ENCODE measurements at places on chromosomes 3 and 15.
A peak's percentile ranks its signal among the peaks of the same experiment; 100 is the strongest.

GRCh38 chr3:48997714-48998637 lies 7.9 kb downstream of the P4HTM start:
- DNase-seq, result no peak

DNA sequence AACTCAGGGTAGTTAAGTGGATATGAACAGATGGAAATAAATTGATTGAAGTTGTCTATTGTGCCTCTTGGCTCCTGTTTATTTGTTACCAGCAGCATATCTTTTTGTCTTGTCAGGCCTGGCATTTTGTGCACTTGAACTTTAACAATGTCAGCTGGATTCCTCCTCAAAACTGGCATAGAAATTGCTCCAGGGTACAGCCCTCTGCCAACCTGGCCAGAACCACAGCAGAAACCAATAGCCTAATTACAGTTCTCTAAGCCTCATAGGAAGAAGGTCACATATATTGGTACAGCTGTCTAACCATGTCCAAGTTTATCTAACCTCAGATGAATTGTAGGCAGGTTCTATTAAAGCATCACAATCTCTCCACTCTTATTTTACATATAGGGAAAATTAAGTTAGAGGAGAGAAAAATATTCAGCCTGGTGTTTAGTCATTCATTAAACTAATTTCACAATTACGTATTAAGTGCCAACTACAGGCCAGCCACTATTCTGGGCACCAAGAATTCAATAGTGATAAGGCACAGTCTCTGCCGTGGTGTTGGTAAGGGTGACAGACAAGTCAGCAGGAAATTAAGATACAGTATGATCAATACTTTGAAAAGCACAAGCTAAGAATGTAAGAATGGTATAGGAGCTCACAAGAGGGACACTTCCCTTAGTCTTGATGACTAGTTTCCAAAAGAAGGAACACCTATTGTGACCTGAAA lies 452.9 kb upstream of the NECTIN3 start:
- no peak for DNase-seq

DNA sequence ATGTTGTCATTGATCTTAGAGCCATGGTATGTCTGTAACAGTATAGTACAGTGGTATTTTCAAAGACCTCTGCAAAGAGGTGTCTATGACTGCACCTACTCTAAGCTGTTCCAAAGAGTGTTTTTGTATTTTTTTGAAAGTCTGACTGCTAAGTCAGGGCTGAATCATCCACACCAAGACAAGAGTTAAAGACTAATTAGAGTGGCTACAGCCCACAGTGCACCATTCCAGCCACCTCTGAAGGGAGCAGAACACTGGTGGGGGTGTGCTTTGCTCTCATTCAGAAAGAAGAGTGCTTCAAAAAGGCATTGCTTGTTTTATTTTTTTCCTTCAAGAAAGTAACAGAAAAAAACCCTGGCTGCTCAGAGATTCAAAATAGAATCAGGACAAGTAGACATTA lies 301.4 kb downstream of the GABRG3 start:
- DNase-seq, result no peak

GRCh38 chr3:4387210-4388204 lies 79.6 kb downstream of the SUMF1 start:
- DNase-seq, result no peak

- DNase-seq, result no peak
Measured at GRCh38 chr3:28860307-28860706, 420.6 kb upstream of the RBMS3 start.

DNA sequence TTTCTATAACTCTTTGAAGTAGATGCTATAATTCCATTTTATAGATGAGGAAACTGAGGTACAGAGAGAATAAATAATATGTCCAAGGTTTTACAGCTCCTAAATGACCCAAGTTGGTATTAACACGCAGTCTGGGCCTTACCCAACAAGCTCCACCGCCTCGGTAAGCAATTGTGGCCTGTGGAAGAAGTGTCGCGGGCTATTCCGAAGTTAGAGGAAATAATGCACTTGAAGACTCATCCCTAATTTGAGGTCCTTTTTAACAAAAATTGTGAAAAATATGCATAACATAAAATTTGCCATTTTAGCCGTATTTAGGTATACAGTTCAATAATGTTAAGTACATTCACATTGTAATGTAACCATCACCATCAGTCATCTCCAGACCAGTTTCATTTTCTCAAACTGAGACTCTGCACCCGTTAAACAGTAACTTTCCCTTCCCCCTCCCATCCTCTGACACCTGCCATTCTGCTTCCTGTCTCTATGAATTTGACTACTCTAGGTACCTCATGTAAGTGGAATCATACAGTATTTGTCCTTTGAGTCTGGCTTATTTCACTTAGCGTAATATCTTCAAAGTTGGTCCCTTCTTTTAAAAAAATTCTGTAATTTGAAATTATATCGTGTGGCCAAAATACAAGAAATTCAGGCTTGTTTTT lies 18.2 kb downstream of the IDH3A start:
- DNase-seq, result no peak

- no peak for DNase-seq
Measured at GRCh38 chr15:58285212-58285920, 146.4 kb upstream of the LIPC start.

DNA sequence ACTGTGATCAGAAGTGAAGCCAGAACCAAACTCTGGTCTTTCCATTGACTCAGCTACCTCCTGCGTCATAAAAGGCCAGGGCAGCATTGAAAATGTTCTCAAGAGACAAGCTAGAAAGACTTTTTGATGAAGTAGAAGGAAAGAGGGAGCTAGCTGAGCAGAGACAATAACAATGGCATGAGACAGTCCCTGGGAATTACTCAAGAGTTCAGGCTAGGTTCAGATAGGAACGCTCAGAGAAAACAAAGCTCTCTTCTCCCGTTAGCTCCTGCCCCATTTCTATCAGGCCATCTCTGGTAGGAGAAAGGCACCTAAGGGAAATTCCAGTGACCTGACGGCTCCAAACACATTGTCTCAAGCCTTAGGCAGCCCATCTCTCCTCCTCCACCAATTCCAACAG lies 7.0 kb upstream of the OXTR start:
- peak; percentile 62 for DNase-seq
